ENCODE measurements at places on chromosomes 2 and 18.
A peak's percentile ranks its signal among the peaks of the same experiment; 100 is the strongest.

DNA sequence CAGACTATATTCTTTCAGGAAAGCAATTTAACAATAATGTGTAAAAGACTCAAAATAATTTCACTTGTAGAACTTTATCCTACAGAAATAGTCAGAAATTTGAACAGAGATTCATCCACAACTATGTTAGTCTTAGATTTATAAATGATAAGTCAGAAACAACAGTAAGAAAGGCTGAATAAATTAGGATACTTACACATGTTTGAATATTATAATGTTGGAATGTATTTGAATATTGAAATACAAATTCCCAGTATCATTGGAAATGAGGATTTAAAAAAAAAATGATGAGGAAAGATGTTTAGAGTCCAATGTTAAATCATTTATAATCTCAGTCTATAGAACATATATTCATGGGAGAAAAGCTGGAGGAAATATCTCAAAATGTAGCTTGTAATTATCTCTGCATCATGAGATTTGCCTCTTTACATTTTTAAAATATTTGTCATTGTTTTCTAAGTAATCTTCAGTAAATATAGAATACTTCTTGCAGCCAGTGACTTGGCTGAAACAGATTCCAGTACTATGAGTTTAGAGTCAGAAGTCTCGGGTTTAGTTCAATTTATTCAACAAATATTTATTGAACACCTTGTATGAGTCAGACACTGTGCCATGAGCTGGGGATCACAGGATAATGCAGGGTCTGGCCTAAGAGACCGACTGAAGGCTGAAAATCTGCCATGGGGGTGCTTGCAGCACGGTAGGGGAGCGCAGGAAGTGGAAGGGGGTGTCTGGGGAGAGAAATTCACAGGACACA is 32.3 kb downstream of the CXCR4 start:
- DNase-seq = no peak

DNA sequence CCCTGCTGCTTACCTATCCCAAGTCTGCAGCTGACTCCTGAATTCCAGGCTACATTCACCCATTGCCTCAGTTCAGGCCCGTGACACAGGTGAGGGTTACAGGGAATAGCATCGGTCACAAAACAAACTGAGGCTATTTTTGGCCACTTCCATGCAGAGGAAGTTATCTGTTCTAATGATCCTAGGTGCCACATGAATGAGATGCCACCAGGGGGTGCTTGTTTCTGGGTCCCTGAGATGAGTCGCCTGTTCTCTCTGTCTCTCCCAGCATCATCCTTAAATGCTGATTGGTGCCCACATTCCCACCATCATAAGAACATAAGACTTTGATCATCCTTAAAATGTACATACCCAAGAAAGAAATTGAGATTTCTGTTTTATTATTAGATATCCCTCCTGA is 119.0 kb upstream of the CELF4 start:
- no peak for DNase-seq

- no peak for DNase-seq
These were observed 190.4 kb downstream of the BABAM2 start for GRCh38 chr2:28080911-28081310.

- no peak for DNase-seq
These were observed 124.7 kb downstream of the MREG start for GRCh38 chr2:215888680-215889079.

- no peak for DNase-seq
These were observed 4.5 kb downstream of the SLC19A3 start for GRCh38 chr2:227713291-227713690.

DNA sequence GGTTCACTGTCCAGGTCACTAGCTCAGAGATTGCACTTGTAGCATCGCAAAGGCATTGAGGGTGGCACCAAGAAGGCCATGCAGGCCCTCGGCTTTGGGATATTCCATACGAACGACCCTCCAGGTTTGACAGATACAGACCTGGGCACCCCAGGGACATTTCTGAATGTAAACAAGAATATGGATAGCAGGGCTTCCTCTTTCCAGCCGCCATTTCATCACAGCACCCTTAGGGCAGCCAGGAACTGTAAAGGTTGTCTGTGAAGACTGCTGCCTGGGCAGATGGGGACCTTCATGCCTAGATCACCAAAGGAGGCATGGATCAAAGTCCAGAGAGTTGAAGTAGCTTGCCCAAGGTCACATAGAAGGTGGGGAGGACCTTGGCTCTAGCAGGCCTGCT is 70.5 kb downstream of the ACTR2 start:
- DNase-seq = no peak

DNA sequence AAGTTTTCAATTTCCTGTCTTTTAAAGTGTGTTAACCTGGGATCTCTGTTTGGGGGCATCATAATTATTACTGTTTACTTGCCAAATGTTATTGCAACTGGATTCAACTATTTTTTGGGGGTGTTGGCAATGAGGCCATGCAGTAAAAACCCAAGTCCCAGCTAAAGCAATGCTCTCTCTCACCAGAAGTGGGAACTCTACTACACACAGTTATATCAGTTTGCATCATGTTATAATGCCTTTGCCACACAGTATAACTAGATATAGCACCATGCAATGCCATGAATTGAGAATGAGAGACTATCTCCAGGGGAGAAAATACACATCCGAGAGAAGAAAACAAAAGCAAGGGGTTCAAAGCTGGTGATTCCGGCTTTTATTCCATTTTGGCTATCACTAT is 79.0 kb downstream of the GCA start:
- no peak for DNase-seq

DNA sequence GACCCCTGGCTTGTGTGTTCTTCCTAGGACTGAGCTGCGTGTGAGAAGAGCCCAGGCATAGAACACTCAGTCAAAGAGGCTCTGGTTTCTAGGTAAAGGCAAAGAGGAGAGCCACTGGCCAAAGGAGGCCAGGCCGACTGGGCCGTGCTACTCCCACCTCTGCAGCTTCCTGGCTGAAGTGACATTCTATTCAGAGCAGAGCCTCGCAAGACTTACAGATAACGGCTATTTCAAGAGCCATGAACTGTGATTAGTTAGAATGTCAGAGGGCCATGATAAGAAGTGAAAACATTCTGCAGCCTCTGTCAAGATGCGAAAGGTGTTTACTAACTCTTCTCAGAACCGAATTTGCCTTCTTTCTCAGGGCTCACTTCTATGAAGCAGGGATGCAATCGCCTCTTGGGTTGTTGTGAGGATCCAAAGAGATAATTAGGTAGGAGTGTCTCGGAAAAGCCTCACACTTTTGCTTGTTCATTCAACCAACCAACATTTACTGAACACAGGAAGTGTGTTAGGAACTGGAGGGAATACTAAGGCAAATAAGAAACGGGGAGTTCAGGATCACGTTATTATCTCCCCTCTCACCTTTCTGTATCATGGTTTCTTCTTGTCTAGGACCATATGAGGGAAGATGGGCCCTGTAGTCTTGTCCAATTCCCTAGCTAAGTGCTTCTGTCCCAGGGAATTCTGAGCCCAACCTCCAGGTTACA is 3.4 kb upstream of the DNAJC5G start:
- DNase-seq = no peak

GRCh38 chr2:183224948-183225347 is 100.7 kb downstream of the NUP35 start:
- no peak for DNase-seq

DNA sequence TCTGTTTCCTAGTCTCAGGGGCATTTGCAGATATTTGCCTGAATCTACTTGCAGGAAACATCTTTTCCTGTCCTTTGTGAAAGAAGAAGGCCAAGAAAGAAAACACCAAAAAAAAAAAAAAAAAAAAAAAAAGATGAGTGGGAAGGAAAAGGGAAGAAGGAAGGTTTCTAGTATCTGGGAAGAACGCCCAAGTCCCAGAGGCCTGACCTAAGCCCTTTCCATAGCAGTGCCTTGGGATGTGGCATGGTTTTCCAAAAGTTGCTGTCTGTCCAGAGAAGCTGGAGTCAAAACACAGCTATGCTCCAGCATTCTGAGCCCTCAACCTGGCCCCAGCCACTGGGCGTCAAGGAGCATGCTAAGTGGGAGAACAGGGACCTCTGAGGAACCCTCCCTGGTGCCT is 123.5 kb downstream of the INHBB start:
- DNase-seq = no peak

GRCh38 chr18:57644540-57644939 is 22.9 kb upstream of the NARS1 start:
- no peak for DNase-seq

DNA sequence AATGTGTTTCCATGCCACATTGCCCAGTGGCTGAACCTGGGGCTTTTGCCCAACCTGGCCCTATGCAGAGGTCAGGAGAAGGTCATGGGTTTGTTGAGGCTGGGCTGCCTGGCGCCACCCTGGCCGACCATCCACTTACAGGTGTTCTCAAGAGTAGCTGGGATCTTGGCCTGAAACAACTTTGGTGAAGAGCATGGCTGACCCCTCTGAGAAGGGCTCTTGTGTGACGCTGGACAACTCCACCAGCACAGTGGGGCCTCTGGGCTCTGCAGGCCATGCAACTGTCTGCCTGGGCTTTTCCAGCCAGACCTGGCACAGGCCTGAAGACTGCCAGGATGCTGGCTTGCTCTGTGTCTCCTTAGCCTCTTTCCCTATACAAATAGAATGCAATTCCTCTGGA is 76.4 kb upstream of the ZNG1B start:
- DNase-seq = no peak

- no peak for DNase-seq
These were observed 226.0 kb upstream of the TANK start for GRCh38 chr2:160934263-160934662.

GRCh38 chr2:170524828-170525565 is 190.1 kb upstream of the SP5 start:
- no peak for DNase-seq

DNA sequence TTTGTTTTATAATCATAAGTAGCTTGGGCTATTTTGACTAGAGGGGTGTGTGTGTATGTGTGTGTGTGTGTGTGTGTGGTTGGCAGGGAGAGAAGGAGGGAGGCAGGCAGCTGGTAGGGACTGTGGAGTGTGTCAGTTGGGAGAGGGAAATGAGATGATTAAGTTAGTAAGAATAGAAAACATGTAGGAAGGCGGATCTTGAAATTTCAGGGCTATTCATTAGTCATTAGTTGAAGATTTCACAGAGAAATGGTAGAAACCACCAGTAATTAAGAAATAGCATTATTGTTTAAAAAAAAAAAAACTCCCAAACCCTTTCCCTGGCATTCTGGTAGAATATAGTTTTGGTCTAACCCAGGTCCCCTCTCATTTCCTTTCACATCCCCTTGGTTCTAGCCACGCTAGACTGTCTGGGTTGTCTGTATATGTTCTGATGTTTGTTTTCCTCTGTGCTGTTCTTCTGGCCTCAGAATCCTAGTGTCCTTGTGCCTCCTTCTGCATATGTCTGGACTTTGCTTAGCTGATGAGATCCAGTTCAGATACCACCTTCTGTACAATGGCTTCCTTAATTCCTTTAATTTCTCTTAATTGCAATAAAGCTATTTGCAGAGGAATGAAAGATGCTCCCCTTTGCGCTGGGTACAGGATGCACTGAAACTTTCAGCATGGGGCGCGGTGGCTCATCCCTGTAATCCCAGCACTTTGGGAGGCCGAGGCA is 161.6 kb downstream of the NEDD4L start:
- DNase-seq = no peak

DNA sequence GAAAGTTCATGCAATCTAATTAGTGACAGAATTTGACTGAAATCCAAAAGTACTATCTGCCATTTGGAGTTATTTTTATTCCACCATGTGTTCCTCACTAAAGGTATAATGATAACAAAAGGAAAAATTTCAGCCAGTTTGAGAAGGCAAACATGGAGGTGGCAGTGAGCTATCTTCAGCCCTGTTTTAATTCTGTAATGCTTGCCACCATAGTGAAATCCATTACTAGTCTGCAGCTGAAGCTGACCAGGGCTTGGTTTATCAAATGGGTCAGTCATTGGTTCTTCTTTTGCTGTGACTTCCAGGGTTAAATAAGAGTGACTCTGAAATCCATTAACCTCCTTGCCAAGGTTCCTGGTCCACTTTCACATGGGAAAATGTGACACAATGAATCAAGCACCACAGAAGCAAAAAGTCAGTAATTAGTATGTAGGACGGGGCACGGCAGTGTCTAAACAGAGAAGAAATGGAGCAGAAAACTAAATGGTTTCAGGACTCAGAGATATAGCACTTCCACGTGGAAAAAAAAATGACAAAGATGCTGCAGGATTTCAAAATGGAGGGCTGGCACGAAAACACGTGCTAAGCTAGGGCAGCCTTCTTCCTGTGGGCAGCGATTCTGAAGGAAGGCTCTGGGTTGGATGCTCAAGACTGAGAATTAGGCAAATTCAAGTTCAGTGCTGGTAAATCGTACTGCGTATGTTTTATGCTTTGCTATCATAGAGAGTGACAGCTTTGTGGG is 87.2 kb downstream of the EPHA4 start:
- DNase-seq = no peak

DNA sequence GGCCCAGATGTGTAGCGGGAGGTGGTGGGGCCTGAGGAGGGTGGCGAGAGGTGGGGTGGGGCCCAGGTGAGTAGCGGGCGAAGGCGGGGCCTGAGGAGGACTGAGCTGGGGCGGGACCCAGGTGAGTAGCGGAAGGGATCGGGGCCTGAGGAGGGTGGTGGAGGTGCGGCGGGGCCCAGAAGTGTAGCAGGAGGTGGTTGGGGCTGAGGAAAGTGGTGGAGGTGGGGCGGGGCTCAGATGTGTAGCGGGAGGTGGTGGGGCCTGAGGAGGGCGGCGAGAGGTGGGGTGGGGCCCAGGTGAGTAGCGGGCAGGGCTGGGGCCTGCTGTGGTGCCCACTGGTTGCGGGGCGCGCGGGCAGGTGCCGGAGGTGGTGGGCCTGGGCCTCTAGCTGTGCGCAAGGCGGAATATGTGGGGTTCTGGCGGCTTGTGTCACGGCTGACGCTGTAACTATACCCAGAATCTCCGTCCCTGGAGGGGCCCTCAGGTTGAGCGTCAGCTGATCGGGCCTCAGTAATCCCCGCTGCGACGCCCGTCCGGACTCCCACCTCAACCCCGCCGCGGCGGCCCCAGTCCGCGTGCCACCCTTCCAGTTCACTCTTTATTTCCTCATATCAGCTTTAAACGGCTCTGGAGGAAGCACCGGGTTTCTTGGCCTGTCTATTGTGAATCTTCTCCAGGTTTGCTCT is 866 bp upstream of the SF3B6 start:
- no peak for DNase-seq

DNA sequence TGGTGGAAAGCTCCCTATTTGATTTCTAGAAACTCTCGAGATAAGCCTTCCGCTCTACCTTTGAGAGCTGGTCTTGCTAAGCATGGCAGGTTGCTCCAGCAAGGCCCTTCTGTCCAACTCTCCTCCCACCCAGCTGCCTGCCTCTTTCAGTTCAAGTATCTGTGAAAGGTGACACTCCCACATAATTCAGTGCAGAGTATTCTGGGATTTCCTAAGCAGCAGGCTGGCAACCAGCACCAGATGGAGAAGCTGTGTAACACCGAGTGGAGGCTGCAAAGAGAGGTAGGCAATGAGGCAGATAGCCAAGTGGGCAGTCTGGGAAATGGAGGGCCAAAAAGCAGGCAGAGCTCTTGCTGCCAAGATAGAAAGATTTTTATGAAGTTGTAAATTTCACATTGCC is 88.4 kb upstream of the CAVIN2 start:
- no peak for DNase-seq

- no peak for DNase-seq
These were observed 509.6 kb upstream of the RAB6C start for GRCh38 chr2:129469871-129470270.

- DNase-seq = peak; percentile 73
These were observed 72.4 kb upstream of the YWHAQ start for GRCh38 chr2:9703085-9703678.

- no peak for DNase-seq
These were observed 18.1 kb downstream of the ZAP70 start for GRCh38 chr2:97731274-97732020.

GRCh38 chr2:145119225-145119624 is 599.3 kb upstream of the ZEB2 start:
- DNase-seq = no peak

- DNase-seq = no peak
These were observed 72.2 kb upstream of the TMEM87B start for GRCh38 chr2:111982822-111983221.

- no peak for DNase-seq
These were observed 89.7 kb downstream of the USP40 start for GRCh38 chr2:233476651-233477547.
